Stimulated activated CD4-positive, alpha-beta T cell treated with anti-CD3 and anti-CD28 coated beads, Interleukin-2, amount 100 ng/mL, for 48 hours (primary cell): ENCODE measurements at places on chromosomes 3 and 15.

DNA sequence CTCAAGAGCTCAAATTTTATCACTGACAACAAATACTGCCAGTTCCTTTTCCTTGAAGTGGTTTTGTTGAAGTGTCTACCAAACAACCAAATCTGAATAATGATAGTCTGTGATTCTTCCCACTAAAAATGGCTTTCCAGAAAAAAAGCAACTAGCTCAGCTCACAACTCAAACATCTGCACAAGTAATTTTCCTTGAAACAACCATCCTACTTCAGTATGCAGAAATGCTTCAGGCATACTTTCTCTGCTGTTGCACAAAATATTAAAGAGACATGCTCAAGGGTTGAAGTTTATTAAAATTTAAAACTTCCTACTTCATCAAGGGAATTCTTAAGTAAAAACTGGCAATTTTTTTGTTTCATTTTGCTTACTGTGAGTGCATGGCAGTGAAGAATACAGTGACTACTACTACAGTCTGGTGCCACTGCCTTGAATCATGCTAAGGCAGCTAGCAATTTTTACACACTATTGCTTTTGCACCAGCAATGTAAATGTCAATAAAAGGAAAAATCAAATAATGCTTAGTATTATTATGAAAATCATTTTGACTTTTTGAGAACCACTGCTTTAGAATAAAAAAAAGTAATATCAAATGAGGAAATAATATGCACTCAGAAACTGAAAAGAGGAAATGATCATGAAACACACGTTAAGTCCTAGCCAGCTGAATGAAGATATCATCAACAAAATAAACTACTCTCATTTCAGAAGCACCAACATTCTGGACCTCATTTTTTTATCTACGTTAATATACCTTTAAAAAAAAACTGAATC, 33.6 kb downstream of the VPS13C start:
- no peak for DNase-seq

DNA sequence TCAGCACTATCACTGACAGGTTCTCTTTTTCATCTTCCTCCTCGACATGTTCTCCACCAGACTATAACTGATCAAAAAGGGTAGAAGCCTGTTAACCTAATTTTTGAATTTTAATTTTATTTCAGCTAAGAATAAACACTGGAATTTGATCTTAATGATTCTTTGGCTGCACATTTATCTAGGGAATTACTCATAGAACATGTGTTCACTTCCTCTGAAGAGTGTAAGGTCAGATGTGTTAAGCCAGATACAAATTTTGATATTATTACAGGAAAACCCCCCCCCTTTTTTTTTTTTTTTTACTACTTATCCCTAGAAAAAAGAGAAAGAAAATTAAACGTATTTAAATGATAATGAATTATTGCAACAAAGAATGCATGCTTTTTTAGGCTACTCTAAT, 15.0 kb downstream of the DCBLD2 start:
- no peak for DNase-seq

DNA sequence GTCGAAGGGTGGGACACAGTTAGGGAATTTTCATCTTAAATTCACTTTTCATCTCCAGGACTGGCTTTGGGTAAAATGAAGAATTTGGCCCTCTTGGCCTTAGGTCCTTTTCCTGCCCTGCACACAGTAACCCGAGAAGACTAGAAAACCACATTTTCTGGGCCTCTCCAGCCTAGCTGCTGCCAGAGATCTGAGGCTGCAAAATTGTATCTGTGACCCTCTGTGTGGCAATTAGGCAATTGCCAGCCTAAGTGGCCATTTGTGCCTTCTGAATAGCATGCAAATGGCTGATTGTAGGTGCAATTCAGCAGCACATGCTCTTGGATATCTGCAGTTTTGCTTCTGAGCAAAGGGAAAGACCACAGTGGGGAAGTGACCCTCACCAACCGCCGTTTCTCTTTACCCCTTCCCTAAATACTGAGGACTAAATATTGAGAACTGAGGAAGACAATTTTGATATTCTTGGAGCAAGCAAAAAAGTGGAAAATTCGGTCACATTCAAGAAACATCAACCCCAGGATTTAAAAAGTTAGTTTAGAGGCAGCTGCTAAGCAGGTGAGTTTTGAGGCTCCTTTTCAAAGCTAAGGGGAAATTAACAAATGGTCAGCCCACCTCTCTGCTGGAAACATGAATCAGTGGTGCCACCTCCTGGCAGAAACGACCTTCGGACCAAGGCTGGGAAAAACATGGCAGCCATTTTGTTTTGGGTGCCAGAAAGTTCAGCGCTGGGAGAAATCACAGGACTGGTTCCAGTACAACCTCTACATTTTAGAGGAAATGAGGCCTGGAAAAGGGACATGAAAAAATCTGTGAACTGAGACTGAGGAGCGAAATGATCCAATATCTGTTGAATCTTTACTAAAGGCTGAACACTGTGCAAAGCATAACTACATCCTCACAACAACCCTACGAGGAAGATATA, 56.6 kb upstream of the PRTG start:
- peak; percentile 23 for DNase-seq

GRCh38 chr3:46481636-46482035, 16.1 kb upstream of the RTP3 start:
- no peak for DNase-seq

DNA sequence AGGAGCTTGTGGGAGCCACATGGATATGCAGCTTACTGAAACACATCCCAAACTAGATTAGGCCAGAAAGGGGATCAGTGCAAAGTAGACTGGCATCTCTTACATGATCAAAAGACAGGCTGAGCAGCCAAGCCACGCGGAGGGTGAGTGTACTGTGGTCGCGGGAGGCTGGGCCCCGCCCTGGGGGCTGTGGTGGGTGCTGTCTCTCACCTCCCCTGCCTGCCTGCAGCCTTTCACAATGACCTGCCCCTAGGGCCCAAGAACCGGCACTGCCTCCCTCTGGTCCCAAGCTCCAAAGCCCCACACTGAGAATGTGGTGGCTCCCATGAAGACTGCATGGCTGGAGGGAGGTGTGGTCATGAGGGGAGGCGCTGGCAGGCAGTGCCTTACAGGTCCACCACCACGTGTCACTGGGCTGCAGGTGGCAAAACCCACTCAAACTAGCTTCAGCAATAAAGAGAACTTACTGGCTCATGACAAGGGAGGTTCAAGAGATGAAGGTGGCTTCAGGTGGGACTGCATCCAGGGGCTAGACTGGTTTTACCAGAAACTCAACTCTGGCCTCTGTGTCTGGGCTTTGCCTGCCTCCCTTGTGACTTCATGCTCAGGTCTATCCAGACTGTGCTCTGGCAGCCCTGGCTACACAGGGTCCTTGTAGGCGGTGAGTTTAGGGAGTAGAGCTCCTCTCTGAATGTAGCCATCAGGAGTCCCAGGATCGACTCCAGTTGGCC, 27.4 kb upstream of the PLXND1 start:
- DNase-seq, result no peak

- DNase-seq, result no peak
Observed at GRCh38 chr3:164537485-164537884, 540.8 kb downstream of the SI start.

GRCh38 chr3:63818282-63819150, 583 bp upstream of the C3orf49 start:
- peak; percentile 64 for DNase-seq

- DNase-seq, result no peak
Observed at GRCh38 chr15:70412794-70413193, 315.1 kb upstream of the TLE3 start.

GRCh38 chr3:108804966-108805365, 17.6 kb upstream of the TRAT1 start:
- no peak for DNase-seq

DNA sequence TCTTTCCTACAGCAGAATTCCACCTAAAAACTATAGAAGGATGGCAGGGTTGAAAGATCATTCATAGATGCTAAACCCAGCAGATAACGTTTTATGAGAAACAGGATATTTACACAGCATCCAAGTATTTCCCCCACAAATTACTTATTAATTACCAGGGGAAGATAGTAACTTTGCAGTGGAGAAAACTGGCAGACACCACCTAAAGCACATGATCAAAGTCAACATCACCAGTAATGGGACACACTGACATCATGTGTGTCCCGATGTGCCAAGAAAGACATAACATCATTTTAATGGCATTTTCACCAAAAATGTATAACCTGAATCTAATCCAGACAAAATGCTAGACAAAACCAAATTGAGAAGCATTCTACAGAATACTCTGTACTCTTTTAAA, 220.4 kb upstream of the THBS1 start:
- DNase-seq, result no peak

- no peak for DNase-seq
Observed at GRCh38 chr3:191240486-191240885, 41.4 kb downstream of the OSTN start.

DNA sequence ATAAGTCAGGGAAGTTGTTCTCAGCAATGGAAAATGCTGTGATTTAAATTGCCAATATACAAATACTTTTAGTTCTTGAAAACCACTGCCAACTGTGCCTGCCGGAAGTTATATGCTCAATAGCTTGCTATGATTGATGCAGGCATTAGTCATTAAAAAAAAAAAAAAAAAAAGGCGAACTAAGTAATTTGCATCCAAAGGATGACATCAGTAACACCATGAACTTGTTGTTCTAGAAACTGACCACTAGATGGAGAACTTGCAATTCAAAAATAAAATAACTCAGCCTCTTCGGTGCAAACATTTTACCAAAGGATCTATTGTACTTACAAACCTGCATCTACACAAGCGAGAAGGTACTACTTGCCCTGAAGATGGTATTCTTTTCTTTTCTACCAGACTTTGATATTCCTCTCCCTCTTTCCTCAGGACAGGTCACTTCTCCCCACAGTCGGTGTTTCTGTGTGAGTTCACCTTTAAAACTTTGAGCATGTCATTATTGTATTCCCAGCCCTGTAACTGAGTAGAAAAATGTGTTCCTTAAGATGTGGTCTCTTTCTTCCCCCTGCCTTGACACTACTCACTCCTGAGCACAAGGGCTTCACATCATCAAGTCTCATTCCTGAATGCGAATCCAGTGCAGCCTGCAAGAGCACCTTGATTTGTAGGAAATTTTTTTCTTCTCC, 115.0 kb upstream of the VEPH1 start:
- DNase-seq, result no peak

DNA sequence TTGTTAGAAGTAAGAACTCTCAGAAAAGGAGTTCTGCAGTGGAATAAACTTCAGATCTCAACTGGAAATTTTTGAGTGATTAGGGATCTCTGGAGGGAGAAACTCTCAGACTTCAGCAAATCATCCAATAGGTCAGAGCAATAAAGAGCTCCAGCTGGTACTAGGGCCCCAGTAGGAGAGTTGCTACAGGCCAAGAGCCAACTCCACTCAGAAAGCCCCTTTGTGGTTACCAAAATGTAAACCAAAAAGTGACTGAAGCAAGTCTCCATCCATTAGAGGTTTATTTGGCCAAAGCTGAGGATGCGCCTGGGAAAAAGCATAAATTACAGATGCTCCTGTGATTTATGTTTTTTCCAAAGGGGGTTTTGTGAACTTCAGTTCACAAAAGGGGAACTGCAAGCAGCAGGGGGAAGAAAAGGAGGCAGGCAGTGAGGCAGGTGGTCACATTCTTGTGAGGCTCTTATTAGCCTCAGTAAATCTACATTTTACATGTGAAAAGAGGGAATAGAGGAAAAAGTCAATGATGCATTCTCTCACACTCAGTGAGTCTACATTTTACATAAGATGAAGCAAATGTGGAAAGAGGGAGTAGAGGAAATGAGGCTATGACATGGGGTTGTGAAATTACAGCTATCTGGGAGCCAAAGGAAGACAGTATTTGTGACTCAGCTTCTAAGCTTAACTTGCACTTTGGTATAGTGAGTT, 92.4 kb upstream of the DAZL start:
- no peak for DNase-seq

- no peak for DNase-seq
Observed at GRCh38 chr3:197229178-197229577, 69.2 kb downstream of the DLG1 start.

- DNase-seq, result no peak
Observed at GRCh38 chr15:44810237-44810636, 73.9 kb downstream of the TRIM69 start.

- DNase-seq, result no peak
Observed at GRCh38 chr15:94692710-94693109, 461.3 kb downstream of the MCTP2 start.

GRCh38 chr15:70956201-70956995, 63.8 kb downstream of the LRRC49 start:
- no peak for DNase-seq

DNA sequence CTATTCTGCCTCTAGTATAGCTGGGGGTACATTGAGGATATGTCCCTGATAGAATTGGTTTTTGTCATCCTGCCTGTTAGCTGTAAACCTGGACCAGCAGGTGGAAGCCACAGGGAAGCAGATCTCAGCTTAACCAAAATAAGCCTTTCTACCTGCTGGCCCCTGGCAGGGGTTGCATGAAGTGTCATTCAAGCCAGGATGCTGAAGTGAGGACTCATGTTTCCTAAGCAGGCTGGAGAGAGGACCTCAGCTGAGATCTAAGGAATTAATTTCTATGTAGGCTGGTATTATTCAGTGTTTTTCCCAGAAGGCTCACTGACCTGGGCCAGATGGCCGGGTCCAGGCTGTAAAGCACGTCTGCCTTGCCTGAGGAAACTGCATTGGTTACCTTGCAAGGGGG, 128.9 kb downstream of the MEGF11 start:
- no peak for DNase-seq

DNA sequence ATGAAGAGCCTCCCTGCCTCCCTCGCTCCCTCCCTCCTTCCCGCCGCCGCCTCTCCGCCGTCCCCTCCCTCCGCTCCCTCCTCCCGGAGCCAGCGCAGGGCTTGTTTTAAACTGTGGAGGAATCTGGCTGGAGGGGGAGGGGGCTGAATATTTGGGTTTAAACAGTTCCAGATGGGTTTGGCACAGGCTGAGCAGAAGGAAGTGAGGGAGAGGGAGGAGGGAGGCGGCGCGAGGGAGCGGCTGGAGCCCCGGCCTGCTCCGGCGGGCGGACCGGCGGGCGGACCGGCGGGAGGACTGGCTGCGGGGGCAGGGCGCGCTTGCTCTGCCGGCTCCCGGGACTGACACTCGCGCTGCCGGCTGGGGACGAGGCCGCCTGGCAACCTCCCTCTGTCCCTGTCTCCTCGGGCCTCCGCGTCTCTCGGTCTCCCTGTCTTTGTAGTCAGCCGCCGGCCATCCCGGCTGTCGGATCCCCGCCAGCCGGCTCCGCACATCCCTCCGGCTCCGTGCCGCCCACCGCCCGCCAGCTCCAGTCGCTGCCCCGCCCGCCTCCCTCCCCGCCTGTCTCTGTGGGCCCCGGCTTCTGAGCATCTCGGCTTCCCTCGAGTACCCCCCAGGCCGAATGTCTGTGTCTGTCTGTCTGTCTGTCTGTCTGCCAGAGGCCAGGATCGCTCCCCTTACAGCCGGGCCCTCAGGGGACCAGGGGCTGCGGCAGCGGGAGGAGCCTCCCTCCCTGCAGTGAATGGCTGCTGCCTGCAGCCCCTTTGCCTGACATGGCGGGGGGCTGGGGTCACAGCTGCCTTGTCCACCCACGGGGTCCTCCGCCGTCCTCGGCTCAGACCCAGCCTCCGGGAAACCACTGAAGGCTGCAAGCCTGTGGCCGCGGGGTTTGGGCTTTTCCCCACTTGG, 7.6 kb downstream of the EPHB3 start:
- peak; percentile 9 for DNase-seq

- no peak for DNase-seq
Observed at GRCh38 chr15:42062284-42062806, 32.0 kb downstream of the PLA2G4D start.
